ENCODE measurements at places on chromosomes 1 and 21.
A peak's percentile ranks its signal among the peaks of the same experiment; 100 is the strongest.

DNA sequence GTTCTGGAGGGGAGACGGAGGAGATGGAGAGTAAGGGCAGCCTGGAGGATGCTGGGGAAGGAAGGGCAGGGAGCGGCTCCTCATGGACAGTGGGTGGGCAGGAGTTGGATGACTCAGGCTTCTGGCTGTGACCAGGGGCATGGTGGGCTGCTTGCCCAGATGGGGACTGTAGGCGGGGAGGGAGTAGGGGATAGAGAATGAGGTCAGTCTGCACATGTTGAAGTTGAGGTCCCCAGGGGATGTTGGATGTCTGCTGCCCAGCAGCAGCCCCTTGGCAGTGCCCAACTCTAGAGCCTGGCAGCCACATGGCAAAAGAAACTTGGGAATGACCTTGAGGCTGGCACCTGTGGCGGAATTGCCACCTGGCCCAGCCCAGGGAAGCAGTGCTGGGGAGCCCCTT is 6.4 kb downstream of the SELENON start:
- no peak for DNase-seq

DNA sequence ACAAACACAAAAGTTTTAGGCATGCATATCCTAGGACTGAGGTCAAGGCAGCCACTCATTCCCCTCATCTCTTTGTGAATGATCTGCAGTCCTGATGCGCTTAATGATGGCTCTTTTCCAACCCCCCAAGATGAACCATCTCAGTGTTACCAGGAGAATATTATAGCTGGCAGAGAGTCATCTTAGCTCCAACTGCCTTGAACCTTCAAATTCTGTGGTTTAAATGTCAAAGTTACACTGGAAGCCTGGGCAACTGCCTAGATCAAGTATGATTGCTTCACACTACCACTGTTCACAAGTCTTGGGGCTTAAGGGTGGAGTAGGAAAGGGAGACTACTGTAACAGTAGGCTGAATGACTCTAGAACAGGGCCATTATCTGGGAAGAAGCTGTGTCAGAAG is 8.0 kb upstream of the MYBPHL start:
- DNase-seq: no peak

DNA sequence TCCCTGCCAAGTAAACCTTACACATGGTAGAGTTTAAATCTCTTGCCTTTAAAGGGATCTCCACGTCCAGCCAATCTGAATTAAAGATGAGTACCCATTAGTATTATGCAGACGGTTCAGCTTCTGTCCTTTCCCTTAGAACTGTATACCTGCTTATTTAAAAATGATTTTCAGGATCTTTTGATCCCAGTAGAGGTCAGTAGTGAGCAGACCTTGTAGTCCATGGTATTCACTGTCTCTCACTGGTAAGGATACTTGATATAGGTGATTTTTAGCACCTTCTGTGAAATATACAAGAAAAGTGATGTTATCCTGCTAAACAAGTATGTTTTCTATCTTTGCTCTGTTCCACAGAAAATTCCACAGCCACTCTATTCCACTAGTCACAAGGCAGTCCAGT is 1211.6 kb upstream of the ADGRL4 start:
- no peak for DNase-seq

- DNase-seq: no peak
These were observed 4.9 kb upstream of the C1orf167 start for GRCh38 chr1:11757047-11757446.

GRCh38 chr1:212458817-212459216 is 26.1 kb downstream of the NENF start:
- no peak for DNase-seq

- DNase-seq: no peak
These were observed 29.6 kb downstream of the RIMS3 start for GRCh38 chr1:40635763-40636500.

GRCh38 chr21:33403786-33404585 is 773 bp downstream of the IFNGR2 start:
- DNase-seq: peak; percentile 74

DNA sequence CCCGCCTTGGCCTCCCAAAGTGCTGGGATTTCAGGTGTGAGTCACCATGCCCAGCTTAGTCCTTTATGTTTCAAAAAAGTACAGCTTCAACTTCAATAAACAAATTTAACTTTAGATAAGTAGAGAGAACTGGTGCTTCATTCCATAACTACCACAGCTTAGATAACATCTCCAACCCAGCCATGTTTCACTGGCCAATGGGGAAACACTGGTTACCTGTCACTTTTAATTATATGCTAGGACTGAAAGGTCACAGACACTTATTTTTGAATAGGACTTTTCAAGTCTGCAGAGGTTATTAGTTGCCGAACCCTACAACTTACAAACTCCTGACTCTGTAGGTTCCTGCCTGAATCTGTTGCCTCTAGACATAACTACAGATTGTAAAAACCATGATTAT is 56.5 kb upstream of the ST6GALNAC3 start:
- no peak for DNase-seq

DNA sequence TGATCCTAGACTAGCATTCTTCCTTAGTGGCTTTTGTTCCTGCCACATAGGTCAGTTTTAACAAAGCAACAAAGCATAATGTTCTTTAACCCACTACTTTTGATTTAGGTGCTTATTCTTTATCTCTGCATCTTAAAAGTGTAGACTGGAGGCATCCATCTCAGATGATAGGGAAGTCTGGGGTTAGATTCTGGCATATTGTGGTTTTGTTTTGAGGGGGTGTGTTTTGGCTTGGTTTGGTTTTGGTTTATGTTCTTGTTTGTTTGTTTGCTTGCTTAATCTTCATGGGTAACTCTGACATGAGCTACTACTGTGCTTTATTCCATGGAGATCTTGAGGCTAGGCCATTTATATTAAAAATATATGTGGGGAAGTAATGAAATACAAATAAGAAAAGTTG is 40.3 kb upstream of the MYOCOS start:
- no peak for DNase-seq

GRCh38 chr1:61914823-61915482 is 172.7 kb downstream of the PATJ start:
- no peak for DNase-seq

GRCh38 chr1:5994713-5995621 is 2.7 kb upstream of the NPHP4 start:
- no peak for DNase-seq

GRCh38 chr1:111779546-111779945 is 23.8 kb downstream of the DDX20 start:
- DNase-seq: no peak

Measured in mesothelial cell of epicardium (in vitro differentiated cells).